Stimulated activated CD4-positive, alpha-beta T cell treated with anti-CD3 and anti-CD28 coated beads, Interleukin-12 subunit alpha, Interleukin-12 subunit beta, amount 100 ng/mL, for 24 hours (primary cell): ENCODE measurements at places on chromosomes 16 and 17.

DNA sequence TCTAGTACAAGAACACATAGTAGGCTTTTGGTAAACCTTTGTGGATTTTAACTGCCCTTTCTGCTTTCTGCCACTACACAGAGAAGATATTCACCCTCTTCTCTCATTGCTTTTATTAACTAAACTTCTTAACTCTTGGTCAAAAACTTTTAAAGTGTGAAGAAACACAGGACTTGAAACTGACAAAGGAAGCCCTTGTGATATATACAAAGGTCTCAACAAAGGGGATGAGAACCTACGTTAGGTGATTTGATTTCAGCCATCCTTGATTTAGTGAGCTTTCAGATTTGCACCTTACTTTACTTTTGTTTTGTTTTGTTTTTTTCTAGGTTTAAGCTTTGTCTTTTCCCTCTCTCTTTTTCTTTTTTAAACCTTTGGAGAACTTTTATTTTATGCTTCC is 66.9 kb downstream of the TBX4 start:
- DNase-seq, result no peak

DNA sequence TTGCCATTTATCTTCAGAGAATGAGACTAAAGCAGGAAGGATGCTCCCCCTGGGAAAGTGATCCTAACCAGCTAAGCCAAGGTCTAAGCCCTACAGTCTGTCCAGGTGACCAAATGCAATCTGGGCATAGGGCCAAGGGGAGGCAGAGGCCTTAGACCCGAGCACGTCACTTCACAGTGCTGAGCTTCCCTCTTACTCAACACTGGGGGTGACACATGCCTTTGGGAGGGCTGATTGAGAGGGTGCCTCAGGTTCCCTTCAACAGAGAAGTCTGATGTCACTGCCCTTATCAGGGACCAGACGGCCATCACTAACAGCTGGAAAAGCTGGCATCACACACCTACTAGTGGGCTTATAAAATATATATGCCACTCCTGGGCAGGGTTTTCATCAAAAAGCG is 4.0 kb downstream of the CIAO2B start:
- no peak for DNase-seq

DNA sequence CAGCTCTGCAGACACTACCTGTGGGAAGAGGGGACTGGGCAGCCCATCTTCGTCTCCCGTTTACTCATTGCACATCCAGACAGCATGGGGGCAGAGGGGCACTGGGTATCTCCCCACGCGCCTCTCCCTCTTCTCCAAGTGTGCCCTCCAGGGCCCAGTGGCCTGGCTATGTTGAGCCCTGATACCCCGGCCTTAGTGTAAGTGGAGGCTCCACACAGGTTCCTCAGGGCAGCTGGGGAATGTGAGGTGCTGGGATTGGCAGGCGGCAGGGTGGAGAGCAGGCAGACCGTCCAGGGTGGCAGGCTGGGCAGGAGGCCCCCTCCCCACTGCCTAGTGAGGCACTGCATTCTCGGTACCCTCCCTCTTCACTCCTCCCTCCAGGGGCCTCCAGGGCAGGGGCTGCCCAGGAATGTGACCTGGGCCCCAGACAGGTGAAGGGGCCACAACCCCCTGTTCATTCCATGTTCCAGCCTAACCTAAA is 13.2 kb upstream of the NAGLU start:
- DNase-seq, result no peak

GRCh38 chr17:76458580-76459490 is 5.9 kb upstream of the UBE2O start:
- no peak for DNase-seq

DNA sequence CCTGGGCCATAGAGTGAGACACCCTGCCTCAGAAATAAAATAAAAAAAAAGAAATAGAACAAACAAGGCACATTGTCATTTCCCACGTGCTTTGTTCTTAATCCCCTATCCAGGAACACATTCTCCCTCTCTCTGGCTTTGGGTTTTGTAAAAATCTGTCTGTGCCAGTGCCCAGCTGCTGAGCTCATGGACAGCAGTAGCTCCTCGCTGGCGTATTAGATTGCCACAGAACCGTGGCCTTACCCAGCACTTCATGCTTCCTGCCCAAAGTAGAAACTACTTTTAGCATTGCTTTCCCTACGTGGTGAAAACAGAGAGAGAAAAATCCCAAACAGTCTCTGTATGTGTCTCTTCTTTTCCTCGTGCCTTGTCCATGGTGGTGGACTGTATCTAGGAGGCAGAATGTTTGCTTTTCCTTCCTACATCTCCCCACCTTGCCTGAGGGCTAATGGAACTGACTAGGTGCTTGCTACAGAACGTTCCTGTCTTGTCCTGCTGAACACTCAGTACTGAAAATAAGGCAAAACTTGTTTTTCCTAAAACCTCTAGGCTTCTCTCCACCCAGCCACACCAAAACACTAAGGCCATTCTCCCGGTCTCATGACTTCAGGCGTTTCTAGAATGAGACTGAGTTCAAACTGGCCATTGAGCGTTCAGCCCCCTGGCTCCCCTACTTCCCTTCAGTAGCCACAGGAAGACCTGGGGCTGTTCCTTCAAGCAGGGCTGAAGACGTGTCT is 26.1 kb downstream of the MNT start:
- no peak for DNase-seq

- no peak for DNase-seq
Observed at GRCh38 chr16:4572715-4573114, 16.6 kb downstream of the C16orf96 start.

DNA sequence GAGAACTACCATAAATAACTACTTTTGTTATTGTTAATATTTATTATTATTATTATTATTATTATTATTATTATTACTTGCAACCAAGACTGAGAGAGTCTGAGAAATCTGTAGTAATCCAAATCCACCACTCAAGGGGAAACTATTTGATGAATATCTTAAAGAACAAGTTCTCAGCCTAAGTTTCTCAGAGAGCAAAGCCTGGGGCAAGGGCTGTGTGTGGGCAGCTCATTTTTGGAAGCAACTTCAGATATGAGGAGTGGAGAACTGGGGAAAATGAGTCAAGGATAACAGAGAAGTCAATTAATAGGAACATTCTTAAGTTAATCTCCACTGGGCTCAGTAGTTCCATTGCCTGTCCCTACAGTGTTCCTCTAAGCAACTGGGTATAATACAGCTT is 57.1 kb upstream of the KCNJ16 start:
- DNase-seq, result no peak

DNA sequence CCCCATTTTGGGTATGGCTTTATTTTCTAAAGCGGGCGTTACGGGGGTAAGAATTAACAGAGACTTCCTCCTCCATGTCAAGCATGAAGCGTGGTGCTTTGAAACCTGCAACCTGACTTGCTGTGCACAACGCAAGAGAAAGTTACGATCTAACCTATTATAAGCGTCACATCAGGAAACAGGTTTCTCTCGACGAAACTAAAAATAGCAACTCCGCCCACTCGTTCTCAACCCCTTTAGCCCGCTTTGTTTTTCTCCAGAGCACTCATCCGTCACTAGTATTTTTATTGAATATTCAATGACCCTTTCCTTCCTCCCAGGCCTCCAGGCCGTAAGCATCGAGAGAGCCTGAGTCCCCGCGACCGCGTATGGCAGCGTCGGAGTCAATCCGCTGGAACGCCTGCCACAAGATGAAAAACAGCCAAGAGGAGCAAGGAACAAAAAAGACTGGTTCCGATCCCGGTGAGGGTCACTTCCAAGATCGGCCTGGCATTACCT is 555 bp downstream of the NUP88 start:
- DNase-seq, result peak; percentile 51

DNA sequence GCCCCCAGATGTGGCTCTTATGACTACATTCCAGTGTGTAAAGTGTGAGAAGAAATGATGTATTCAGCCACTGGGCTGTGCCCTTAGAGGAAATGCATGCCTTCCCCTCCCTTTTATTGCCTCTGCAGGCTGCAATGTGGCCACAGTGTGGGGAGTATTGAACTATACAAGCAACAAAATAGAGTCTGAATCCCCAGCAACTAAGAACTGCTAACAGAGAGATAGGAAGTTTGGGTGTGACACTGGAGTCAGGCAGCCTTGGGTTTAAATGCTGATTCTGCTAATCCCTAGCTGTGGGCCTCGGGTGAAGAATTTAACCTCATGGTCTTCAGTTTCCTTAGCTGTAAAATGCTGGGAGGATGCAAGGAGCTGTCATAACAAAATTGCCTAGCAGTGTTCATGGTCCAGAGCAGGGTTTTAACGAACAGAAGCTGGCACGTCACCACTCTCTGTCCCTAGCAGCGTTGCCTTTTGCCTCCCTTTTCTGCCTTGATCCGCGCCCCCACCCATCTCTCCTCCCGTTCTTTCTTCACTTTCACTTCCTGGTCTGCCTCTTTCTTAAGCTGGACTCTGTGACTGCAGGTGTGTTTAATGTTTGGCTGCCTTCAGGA is 50.3 kb downstream of the KPNA2 start:
- DNase-seq, result no peak

DNA sequence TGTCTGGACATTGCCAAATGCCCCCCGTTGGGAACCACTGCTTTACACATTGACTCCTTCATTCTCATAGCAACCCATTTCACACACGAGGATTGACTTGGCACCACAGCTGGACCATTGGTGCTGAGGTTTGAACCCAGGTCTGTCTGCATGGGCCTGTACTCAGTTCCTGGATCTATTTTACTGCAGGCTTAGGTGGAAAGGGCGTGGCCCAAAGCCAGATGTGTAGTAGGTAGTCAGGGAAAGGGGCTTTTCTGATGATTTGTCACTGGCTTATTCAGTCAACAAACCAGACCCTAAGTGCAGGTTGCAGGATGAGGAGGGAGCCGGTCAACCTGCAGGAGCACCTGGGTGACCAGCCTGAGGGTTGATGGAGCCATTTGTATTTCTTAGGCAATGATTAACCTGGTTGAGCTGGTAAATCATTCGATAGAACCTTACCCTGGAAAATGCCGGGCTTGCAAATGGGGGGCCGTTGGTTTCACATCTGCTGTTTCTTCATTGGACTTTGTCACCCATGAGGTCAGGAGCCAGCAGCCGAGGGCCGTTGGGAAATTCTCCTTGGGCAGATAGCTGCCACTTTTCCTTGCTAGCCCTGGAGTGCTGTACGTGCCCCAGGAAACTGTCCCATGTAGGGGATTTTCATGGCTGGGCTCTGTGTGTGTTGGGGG is 104.4 kb downstream of the CMIP start:
- DNase-seq, result no peak

DNA sequence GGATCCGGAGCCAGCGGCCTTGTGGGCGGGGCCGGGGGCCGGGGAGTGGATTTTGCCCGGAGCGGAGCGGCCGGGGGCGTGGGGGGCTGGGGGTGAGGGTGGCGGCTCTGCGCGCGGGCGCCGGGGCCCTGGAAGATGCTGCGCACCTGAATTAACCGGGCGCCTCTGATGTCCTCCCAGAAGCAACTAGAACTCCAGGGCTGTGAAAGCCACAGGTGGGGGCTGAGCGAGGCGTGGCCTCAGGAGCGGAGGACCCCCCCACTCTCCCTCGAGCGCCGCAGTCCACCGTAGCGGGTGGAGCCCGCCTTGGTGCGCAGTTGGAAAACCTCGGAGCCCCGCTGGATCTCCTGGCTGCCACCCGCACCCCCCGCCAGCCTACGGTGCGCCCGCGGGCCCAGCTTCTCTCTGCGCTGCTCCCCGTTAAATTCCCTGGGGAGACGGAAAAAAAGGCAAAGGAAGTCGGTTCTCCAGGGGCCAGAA is 549 bp downstream of the SLC26A11 start:
- no peak for DNase-seq

DNA sequence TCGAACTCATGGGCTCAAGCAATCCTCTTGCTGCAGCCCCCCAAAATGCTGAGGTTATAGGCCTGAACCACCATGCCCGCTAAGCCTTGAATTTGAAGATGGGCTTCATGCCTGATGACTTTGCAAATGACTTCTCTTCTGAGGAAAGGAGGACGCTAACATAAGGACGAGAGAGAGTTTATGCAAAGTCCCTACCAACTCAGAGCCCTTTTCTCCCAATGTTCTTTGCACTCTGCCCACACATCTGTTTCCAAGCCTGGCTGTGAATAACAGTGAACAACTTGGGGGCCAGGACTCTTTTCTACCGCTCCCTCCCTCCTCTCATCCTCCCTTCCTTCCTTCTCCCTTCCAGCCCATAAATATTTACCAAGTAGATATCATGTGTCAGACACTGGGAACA is 8.5 kb upstream of the NPIPB2 start:
- DNase-seq, result no peak

- no peak for DNase-seq
Observed at GRCh38 chr16:11604783-11605563, 18.3 kb upstream of the LITAF start.

- no peak for DNase-seq
Observed at GRCh38 chr16:51638339-51639135, 487.5 kb upstream of the SALL1 start.

- DNase-seq, result no peak
Observed at GRCh38 chr17:43534909-43535308, 11.2 kb downstream of the ETV4 start.

- DNase-seq, result no peak
Observed at GRCh38 chr17:61863801-61864126, 436 bp upstream of the BRIP1 start.

DNA sequence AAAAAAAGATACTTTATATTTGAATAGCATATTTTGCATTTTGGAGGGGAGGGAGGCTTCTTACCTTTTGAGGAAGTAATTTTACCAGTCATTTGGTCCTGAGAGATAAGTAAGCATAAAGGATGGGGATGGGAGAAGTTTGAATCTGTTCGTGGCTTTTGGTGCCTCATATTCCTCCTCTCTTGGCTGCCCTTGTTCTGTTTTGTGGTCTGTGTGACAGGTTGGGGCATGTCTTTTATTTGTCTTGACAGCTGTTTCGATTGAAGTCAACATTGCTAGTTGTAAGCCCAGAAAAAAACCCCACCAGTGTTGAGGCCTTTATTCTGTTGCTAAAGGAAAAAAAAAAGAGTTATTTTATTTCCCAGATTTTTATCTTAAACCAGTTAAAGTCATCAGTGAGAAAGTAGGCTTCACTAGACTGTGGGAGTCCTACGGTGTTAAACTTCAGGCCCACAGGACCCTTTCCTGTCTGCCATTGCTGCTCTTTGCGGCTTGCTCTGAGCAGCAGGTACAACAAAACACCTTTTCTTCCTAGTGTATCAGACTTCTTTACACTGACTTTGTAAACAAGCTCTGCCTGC is 11.4 kb downstream of the SLC7A6 start:
- DNase-seq, result no peak

- DNase-seq, result no peak
Observed at GRCh38 chr16:86929057-86929871, 350.9 kb downstream of the FOXL1 start.

DNA sequence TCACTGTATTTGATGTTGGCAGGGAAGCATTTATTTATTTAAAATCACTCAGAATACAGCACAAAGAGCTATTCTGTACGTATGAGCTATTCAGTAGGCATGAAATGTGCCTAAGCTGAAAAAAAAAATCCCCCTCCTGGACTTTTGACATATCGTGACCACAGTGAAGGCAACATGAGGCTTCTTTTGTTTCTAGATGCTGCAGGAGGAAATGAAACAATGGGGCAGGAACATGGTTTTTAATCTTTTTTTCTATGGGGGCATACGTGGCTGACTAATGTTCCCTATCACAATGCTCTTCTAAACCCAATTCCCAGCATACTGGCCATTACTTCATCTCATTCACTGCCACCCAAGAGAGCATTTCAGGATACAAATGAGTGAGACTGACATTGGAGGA is 191.0 kb upstream of the PMFBP1 start:
- no peak for DNase-seq
